Stimulated activated CD4-positive, alpha-beta T cell treated with anti-CD3 and anti-CD28 coated beads, Interleukin-12 subunit alpha, Interleukin-12 subunit beta, amount 100 ng/mL, for 24 hours (primary cell): ENCODE measurements at places on chromosomes 11 and 22.
A peak's percentile ranks its signal among the peaks of the same experiment; 100 is the strongest.

GRCh38 chr11:96506953-96507354 lies 117.1 kb downstream of the JRKL start:
- DNase-seq = no peak

- no peak for DNase-seq
These were observed 27.8 kb upstream of the UBASH3B start for GRCh38 chr11:122627745-122628144.

- no peak for DNase-seq
These were observed 40.7 kb downstream of the LMO1 start for GRCh38 chr11:8222820-8223512.

- DNase-seq = no peak
These were observed 100.6 kb downstream of the RRAS2 start for GRCh38 chr11:14258221-14258935.

- DNase-seq = no peak
These were observed 2.2 kb downstream of the MADD start for GRCh38 chr11:47271961-47272661.

DNA sequence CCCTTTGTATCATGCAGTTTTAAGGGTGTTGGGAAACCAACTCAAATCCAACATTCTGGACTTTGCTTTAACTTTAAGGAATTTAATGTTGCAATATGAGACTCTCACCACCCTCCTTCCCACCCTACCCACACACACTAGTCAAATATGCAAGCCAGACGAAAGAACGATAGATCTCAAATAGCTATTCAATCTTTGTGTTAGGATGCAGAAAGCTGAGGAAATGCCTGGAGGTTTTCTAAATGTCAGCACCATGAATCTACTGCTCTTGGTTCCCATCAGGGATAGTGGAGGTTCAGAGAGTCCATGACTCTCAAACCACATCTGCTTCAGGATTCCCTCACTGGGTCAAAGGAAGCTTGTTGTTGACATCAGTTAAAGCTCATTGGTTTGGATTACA lies 33.7 kb downstream of the EXPH5 start:
- DNase-seq = no peak

- no peak for DNase-seq
These were observed 52.1 kb upstream of the EIF3M start for GRCh38 chr11:32531528-32531927.

- DNase-seq = no peak
These were observed 1075.3 kb downstream of the TBC1D22A start for GRCh38 chr22:47837703-47838102.

DNA sequence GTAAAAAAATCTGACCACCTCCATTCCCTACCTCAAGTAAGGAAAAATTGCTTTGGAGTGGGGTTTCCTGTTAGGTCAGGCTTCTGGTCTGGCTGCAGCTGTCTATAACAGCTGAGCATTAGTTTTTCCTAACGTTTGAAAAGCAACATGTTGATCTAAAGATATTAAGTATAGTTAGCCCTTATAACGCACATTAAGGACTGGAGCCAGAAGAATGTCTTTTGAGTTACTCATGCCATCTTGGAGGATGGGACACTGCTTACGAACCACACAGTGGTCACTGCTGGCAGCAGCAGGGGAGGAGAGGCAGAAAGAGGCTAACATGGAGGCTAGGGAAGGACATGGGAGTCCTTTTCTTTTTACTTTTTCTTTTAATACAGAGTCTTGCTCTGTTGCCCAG lies 44.1 kb upstream of the GDPD4 start:
- DNase-seq = no peak

DNA sequence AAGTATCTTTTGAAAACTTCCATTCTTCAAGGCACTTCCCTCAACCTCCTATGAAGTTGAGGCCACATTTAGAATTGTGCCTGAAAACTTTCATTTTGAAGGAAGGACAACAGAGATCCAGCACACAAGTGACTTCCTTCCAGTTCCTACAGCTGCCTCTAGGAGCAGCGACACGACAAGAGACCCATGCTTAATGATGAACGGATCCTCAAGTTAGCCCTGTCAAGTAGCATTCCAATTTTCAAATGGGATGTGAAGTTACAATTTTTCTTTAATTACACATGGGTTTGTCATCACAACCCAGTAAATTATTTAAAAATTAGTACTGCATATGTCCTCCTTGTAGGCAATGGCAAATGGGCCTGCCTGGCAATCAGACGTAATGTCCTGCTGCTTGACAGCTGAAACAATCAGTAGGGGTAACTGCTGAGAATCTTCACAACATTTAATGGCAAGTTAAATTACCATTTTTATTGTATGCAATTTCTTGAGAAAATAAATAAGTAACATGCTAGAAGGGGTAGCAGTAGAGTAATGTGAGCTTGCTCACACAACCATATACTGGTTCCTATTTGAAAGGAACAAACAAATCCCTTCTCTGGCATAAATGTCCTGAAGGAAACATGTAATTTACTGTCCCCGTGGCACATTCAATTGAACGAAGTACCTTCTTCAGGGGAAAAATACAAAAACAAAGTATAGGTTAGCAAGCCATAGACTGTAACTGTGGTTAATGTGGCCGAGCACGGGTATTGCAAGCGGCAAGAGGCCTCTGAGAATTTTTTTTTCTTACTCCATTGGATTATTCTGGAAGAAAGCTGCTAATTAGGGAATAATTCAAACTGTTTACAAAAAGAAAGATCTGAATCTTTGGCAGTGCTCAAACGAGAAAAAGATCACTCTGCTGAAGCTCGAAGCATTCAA lies 288.3 kb downstream of the CADM1 start:
- no peak for DNase-seq

GRCh38 chr22:47112994-47113852 lies 350.8 kb downstream of the TBC1D22A start:
- no peak for DNase-seq

DNA sequence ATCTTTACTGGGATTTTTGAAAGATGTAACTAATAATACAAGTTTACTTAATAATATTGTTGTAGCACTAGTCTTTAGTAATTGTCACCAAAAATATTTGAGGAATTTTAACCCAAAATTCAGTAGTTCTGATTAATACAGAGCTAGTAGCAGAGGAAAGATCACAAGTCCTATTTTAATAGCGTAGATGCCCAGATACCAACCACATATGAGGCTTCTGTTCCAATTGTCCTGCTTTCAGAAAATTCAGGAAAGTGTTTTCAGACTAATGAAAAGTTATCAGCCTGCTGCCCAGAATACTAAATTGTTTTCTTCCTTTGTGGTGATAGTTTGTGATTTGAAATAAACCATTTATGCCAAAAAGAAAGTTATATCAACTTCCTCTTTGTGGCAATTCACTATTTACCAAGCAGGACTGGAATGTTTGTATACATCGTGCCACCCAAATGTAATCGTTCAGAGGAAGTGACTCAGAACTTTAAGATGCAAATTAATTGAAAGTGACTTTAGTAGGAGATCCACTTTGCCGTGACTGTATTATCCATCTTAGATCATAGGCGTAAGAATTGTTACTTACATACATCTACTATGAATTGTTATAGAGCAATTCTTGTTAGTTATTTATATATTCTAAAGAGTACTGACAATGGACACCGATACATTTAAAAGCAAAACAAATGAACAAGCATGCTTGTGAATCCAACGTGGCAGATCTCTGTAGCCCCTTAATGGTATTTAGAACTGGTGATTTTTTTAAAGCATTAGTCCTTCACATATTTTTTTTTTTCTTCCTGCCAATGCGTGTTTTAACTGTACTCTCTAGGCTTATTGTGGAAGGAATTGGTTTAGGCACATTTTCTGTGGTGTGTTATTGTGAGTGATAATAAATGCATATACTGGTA lies 231.0 kb downstream of the DDX10 start:
- DNase-seq = no peak

DNA sequence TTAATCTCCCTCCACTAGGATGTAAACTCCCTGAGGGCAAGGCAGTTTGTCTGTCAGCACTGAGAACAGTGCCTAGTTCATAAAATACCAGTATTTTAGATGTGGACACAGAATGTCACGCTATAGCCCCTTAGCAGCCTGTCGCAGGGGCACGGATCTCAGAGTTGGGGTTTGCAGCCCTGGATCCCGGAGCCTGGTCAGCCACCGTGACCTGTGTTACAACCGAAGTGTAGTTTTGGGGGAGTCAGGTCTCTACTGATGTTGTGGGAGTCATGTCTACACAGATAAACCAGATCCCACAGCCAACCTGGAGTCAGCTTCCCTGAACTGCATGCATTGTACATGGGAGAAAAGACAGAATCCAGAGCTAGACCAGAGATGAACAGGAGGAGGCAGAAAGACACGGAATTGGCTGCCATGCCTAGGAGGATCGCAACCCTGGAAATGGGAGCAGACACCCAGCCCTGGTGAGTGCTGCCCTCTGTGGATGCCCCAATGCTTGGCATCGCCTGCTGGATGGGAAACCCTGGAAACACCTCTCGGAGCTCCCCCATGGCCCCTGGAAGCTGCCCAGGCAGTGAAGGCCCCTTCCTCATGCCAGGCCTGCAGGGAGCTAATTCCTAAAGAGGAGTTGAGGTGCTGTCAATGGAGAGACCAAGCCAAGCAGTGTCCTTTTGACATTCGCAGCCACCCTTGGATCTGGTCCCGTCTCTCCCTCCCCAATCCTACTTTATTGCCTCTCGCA lies 851.3 kb downstream of the TBC1D22A start:
- no peak for DNase-seq

DNA sequence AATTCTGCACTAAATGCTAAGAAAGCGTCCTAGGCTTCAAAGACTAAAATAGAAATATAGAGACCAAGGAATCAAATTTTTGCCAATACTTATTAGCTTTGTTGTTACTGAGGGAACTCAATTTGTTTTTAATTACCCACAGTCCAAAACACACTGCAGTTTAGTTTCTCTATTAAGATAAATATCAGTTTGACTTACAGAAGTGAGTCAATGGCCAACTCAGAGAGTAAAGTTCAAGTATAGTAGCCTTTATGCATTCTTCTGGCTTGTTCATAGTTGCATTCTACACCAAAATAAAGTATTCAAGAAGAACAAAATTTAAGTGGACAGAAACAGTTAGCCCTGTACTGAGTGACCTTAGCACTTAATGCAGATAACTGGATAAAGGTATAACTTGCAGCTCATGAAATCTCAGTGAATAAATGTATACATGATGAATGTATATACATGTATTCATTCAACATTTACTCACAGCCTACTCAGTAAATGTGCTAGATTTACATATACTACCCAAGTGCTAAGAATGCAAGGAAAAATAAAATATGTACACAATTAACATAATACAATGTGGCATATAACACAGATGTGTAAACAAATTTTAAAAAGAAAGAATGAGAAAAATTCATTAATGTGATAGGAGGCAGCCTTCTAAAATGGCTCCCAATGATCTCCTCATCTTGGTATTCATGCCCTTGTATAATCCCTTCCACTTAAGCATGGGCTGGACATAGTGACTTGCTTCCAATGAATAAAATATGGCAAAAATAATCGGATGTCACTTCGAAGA lies 9.7 kb upstream of the RNF141 start:
- no peak for DNase-seq

DNA sequence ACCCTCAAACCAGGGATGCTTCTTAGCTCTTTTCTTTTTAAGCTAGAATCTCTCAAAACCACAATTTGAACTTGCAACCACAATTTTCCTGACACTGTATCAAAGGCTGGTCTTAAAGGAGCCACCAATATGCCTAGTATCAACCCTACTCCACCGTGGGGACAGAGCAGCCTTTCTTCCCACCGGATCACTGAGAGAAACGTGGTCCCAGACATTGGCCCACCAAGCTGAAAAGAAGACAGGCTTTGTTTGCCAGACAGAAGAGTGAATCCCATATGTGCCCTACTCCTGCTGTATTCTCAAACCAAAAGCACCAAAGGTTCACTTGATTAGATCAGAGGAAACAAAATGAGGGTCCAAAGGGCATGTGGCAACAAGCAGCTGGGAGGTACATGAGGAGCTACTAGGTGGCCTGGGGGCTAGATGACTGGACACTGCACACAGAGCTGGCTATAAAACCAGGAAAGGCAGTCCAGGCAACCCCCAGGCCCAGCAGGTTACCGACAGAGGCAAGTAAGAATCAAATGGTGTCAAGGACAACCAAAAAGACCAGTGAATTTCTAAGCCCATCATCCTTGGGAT lies 3.6 kb upstream of the VWCE start:
- no peak for DNase-seq

GRCh38 chr22:49789289-49790141 lies 38.2 kb downstream of the BRD1 start:
- DNase-seq = peak; percentile 4

DNA sequence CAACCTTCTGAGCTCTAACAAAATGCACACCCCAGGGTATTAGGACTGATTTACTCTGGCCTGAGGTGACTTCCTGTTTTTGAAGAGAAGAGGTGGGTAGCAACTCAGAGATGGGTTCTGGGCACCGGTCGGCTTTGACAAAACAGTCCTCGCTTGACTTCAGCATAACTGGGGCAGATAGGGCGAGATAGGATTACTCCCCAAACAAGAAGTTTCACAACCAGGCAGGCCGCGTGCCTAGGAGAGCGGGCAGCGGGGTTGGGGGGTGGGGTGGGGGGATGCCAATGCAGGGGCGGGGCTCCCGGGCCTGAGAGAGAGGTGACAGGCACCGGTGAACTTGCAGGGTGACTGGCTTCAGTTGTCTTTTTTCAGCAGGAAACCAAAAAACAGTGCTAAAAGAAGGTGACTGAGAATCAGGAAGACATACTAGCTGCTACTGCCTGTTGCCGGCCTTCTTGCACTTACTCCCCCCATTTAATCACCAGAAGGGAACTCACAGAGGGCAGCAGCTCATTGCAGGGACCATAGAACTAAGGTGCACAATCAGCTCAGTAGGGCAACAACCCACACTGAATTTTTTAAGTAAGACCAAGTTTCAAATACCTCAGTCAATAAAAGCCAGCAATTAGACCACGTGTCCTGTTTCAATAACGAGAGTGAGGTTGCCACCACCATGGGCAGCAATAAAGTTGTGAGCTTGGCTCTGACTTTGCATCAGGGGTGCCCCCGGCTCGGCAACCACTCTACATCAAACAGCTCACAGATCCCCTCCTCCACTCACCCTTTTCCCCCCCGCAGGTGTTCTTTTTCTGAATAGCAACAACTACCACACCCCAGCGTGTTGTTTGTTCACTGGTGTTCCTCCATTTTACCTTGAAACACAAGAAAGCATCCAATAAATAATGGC lies 37.2 kb upstream of the ETS1 start:
- DNase-seq = no peak

DNA sequence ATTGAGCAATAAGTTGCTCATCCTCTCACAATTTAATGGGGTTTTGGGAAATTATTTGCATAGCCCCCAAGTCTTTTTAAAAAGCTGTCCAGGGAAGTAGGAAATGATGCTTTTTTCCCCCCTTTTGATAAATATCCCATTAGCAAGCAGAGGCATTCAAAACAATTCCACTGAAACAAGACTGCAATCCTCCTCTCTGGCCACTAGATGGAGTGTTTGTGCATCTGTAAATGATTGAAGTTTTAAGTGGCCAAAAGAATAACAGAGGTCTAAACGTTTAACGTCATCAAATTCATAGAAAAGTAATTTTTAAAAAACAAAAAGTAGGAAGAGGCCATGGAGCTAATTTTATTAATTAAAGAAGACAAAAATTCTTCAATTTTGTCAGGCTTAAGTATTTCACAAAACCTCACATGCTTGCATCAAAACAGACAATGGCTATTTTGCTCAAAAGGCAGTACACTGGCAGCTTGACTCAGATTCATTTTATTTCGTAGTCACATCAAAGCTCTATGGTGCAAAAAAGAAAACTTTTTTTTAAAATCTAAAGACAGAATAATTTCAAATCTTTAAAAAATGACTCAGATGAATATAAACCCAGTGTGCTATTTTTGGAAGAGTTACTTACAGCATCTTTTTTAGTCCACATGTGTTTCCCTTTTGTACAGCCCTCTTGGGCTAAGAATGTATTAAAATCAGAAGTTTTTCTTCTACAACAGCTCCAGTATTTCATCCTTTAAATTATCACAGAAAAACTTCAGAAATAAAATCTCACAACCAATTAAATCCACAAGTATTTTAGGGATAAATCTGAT lies 17.8 kb downstream of the CHORDC1 start:
- no peak for DNase-seq
